ENCODE measurements at places on chromosomes 2 and 18.

GRCh38 chr18:48777026-48777743, 173.6 kb downstream of the SMAD7 start:
- DNase-seq, result peak; percentile 69

DNA sequence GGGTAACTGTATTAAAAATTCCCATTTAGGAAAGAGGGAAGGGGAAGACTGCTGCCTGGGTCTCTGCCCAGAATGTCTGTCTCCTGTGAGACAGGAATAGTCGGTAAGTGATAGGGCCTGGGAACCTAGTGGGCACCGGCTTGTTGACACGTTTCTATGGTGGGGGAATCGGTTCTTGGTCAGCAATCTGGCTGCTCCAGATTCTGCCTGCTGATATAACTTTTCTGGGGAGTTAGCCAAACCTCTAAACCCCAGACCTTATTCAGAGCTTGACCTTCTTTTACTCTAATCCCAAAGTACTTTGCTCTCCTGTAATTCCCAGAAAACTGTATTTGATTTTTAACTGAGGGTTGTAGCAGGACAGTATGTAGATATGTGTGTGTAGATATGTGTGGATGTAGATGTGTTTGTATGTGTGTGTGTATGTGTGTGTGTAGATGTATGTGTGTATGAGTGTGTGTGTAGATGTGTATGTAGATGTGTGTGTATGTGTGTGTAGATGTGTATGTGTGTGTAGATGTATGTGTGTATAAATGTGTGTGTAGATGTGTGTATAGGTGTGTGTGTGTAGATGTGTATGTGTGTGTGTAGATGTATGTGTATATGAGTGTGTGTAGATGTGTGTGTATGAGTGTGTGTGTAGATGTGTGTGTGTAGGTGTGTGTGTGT, 61.8 kb upstream of the TXNDC2 start:
- no peak for DNase-seq

DNA sequence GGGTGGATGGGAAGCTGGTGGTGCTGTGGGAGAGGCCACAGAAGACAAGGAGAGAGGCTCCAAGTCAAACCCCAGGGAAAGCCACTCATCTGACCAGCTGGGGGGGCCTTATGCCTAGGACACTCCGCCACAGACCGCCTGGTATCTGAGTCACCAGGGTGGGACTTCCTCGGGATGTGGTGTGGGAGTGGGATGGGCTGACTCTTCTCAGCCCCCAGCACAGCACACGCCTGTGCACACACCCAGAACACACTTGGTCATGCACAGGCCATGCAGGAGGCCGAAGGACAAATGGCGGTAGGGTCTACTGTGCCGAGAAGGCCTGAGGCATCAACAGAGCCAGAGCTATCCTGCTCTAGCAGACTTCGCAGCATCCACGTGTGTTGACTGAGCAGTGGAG, 136.4 kb downstream of the INHBB start:
- no peak for DNase-seq

DNA sequence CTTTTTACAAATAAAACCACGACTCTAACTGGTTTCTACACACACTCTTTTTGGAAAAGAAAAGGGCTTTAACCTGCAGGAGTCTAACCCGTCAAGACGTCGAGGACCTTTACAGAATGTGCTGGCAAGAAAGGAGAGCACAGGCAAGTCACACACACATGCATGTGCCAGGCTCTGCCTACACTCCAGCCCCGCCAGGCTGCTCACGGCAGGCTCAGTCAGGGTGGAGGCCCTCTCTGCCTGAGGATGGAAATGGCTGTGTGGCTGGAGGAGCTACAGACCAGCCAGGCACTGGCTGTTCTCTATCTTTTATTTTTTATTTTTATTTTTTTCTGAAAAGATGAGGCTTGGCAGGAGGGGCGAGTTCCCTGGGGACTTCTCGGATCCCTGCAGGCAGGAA, 10.2 kb downstream of the SIX3 start:
- DNase-seq, result no peak

DNA sequence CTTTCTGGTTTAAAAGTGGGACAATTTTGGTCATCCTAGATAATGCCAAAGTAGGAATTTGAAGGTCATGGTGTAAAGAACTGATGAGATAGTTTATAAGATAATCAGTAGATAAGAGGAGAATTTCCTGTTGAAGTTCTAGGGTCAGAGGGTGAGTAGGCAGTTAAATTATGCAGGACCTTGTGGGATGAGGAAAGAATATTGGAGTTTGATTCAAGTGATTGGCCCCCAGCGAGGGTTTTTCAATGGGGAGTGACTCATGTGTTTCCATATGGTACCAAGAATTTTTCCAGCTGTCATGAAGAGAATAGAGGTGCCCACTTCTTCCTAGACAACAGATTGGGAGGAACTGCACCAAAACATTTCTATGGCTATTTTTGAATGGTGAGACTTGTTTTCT, 940.2 kb upstream of the ZEB2 start:
- no peak for DNase-seq

DNA sequence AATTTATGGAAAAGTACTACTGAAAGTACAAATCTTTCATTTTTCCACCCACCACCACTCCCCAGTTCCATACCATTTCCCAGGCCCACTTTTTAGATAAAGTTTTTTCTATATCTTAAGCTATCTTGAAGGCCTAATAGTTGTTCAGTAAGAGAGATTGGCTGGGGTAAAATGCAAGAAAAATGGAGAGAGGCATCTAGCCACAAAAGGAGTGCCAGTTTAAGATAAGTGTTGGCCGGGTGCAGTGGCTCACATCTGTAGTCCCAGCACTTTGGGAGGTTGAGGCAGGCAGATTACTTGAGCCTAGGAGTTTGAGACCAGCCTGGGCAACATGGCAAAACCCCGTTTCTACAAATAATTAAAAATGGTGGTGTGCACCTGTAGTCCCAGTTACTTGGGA, 28.6 kb downstream of the NBEAL1 start:
- no peak for DNase-seq

- no peak for DNase-seq
Measured at GRCh38 chr18:13176847-13177246, 41.7 kb upstream of the LDLRAD4 start.

GRCh38 chr2:151525821-151526373, 116.2 kb downstream of the RIF1 start:
- peak; percentile 33 for DNase-seq
